ENCODE measurements at places on chromosomes 7 and 10.

GRCh38 chr10:88989824-88990383 is 694 bp upstream of the FAS start:
- DNase-seq = no peak

GRCh38 chr7:69295977-69296376 is 302.3 kb upstream of the AUTS2 start:
- DNase-seq = no peak

DNA sequence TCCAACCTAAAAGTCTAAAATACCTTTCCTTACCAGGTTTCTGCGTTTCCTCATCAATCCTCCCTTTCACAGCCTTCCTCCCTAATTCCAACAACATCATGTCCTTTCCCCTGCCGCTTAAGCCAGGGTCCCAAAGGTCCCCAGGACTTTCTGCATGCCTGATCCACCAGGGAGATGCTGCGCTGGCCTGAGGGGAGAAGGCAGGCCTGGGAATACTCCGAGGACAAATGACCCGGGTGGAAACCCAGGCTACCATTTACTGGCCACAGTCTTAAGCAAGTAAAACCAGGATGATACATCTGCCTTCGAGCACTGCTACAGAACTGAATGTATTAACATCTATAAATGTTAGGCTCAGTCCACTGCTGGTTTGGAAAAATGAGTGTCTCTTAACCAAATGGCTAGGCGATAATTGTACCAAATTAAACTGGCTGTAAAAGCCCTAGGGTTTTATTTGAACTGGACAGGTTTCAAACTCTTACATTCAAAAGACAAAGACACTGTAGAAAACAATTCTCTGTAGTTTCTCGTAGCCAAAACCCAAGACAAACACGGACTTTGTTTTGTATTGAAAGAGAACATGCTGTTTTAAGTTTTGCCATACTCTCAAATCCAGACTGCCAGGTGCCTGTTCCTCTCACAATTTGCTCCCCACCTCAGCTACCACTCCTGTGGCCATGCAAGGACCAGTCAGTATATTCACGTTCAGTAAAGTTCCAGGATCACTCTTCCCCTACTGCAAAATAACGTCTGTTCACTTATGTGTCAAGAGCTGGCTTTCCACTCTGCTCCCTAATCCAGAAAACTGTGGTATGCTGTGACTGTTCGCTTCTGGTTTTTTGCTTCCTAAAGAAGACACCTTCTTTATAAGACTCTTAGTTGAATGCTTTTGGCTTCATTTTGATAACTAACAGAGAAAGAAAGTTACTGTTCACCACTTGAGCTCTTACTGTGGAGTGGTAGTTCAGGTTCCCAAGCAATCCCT is 145.7 kb downstream of the RNF216 start:
- DNase-seq = no peak

GRCh38 chr7:77544518-77544917 is 7.4 kb downstream of the PTPN12 start:
- no peak for DNase-seq

DNA sequence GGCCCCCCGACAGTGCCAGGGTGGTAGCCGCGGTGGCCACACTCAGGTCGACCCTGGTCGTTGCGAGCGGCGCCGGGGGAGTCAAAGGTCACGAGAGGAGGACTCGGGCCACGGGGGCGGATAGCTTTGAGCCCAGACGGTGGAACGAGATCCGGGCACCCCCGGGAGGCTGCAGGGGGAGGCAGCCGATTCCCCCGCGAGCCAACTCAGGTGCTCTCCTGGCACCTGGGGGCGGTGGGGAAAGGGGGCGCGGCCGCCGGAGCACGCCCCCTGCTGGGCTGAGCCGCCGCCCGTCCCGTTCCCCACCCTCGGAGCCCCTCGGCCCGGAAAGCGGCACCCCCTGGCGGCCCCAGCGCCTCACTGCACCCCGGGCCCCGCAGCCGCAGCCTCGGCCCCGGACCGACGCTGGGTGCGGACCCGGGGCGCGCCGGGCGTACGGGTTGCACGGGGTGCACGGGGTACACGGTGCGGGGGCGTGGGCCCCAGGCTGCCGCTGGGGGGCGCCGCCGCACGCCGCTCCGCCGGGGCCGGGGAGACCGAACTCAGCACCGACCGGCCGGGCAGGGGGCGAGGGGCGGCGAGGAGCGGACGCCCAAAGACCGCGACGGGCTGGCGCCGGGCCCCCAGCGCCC is 521 bp upstream of the NYAP1 start:
- peak; percentile 88 for DNase-seq

GRCh38 chr7:50358779-50359178 is 54.3 kb downstream of the IKZF1 start:
- peak; percentile 52 for DNase-seq

GRCh38 chr10:28940158-28940888 is 263.0 kb downstream of the BAMBI start:
- no peak for DNase-seq

DNA sequence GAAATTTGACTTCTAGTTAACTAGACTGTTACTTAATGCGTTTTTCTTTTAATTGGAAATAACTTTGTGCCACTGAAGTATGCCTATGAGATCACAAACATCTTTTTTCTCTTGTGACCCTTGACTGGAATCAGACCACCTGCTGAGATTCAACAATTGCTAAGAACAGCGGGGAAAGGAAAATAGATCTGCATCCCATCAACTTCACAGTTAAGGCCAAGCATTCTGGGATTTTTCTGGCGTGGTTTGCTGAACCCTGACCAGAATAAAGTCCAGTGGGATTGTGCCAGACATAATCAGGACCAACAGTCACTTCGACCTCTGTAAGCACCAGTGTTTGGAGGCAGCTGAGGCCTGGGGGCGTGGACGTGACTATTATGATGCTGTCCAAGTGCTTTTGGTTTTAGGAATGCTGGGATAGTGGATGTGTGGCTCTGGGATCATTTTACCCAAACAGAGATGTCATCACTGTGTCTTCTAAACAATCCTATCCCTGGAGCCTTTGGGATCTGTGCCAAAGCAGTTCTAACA is 373.3 kb upstream of the PRKCQ start:
- no peak for DNase-seq

DNA sequence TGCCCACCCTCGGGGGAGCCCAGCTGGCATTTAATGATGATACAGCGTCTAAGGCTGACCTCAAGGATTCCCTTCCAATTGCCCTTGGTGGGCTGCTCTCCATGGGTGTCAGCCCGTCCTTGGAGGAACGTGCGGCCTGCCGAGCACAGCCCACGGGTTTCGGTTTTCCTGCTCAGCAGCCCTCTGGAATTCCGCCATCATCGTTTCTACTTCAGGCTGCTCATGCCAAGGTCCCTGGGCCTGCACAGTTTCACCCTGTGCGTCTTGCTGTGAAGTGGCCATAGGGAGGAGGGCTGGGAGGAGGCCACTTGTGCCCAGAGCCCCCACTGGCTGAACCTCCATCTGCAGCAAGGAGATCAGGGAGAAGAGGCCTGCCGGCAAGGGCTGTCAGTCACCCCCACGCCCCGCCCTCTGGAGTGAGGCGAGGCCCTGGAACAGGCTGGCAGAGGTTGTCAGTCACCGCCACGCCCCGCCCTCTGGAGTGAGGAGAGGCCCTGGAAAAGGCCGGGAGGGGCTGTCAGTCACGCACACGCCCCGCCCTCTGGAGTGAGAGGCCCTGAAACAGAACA is 82.8 kb downstream of the CHST15 start:
- no peak for DNase-seq

DNA sequence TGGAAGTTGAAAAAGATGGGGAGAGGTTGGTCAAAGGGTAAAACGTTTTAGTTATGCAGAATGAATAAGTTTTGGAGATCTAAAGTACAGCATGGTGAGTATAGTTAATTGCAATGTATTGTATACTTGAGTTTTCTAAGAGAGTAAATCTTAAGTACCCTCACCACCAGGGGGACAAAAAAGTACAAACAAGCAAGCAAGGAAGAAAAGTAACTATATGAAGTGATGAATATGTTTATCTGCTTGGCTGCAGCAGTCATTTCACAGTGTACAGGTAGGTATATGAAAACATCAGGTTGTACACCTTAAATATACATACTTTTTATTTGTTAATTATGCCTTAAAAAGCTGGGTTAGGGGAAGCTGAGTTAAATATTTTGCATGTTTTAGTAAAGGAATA is 157.3 kb downstream of the PCLO start:
- no peak for DNase-seq

All from hematopoietic multipotent progenitor cell treated with erythropoietin and hydrocortisone succinate and interleukin-3 and kit ligand, for 17 days (in vitro differentiated cells).